Right lobe of liver (tissue), 6 donors: ENCODE measurements at places on chromosomes 3 and 15.
A peak's percentile ranks its signal among the peaks of the same experiment; 100 is the strongest.

DNA sequence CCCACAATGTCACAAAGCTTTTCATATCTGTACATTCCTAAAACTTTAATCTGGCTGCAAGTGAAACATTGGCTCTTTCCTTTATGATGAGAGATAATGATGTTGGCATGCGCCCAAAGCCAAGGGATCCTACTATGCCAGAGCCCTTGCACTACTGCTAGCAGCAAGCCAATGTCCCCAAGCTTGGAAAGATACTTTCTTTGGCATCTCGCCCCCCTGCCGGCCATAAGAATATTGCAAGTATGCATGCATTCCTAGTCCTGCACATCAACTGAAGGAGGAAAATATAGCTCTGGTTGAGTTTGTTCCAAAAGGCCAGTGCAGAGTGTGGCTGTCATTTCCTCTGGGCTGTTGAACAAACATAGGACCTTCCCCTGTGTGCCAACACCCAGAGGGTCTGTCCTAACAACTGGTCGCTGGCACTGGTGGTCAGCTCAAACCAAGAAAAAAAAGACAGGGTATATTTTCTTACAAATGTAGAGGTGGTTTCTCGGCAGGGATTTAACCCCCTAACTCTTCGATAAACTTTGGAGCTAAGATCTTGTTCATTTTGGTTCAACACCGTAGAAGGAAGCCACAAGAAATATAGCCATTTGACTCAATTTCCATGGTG lies 120.9 kb upstream of the ZBED2 start:
- no peaks in the 10 kb centered on the region for H3K27me3 ChIP-seq
- no peak overlapping the region for H3K27ac ChIP-seq
- no peaks in the 10 kb centered on the region for H3K4me1 ChIP-seq
- DNase-seq = peak; percentile 59
- H3K36me3 ChIP-seq = no peaks in the 10 kb centered on the region
- no peak overlapping the region for H3K4me3 ChIP-seq

DNA sequence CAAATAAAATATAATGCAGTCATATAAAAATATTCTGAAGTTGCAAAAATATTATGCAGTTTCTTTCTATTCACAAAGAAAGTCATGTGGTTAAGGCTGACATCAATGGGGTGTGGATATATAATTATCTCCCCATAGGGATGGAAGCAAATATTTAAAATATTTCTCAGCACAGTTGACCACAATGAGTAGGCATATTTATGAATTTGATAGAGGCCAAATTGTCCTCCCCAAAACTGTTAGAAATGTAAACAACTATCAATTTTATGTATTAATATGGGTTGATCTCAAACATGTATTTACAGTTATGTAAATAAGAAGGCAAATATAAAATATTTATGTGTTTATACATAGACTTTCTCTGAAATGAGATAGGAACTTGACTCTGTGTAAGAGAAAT lies 246.0 kb upstream of the CBLB start:
- no peak overlapping the region for H3K27ac ChIP-seq
- no peaks in the 10 kb centered on the region for H3K4me1 ChIP-seq
- no peak for DNase-seq
- no peak overlapping the region for H3K4me3 ChIP-seq
- no peaks in the 10 kb centered on the region for H3K36me3 ChIP-seq

- H3K27ac ChIP-seq = no peak overlapping the region
- no peaks in the 10 kb centered on the region for H3K36me3 ChIP-seq
- H3K4me1 ChIP-seq = no peaks in the 10 kb centered on the region
Measured at GRCh38 chr15:98403569-98403968, 244.8 kb upstream of the IGF1R start.

GRCh38 chr15:62782071-62782841 lies 260.3 kb upstream of the TPM1 start:
- no peaks in the 10 kb centered on the region for H3K27me3 ChIP-seq
- peak; percentile 53 for DNase-seq

- H3K36me3 ChIP-seq = no peaks in the 10 kb centered on the region
- H3K27me3 ChIP-seq = no peaks in the 10 kb centered on the region
- no peak overlapping the region for H3K27ac ChIP-seq
- H3K4me1 ChIP-seq = no peaks in the 10 kb centered on the region
- DNase-seq = no peak
- no peak overlapping the region for H3K4me3 ChIP-seq
Measured at GRCh38 chr3:99825004-99825640, 7.5 kb downstream of the CMSS1 start.

DNA sequence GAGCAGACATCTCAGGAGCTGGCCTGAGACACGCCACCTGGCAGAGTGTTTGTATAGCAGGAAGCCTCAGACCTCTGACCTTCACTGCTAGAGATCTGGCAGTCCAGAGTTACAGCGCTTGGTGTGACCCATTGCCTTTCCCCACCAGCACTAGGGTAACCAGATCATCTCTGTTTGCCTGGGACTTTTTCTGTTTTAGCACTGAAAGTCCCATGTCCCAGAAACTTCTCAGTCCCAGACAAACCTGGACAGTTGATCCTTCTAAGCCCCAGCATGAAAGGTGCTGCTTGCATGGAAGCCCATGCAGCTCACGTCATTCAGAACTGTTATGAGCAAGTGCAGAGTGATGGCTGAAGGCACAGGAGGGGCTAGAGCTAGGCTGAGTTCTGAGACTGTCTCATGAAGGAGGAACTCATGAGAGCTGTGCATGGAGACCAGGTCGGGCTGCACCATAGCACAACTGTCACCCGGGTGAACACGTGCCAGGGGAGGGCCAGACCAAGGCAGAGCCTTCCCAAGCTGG lies 18.2 kb upstream of the AHSG start:
- no peaks in the 10 kb centered on the region for H3K36me3 ChIP-seq
- H3K4me3 ChIP-seq = no peak overlapping the region
- peak; percentile 80 for DNase-seq
- H3K27ac ChIP-seq = peak overlapping the region; percentile 62
- H3K4me1 ChIP-seq = peaks cover 3% of the 10 kb centered on the region

DNA sequence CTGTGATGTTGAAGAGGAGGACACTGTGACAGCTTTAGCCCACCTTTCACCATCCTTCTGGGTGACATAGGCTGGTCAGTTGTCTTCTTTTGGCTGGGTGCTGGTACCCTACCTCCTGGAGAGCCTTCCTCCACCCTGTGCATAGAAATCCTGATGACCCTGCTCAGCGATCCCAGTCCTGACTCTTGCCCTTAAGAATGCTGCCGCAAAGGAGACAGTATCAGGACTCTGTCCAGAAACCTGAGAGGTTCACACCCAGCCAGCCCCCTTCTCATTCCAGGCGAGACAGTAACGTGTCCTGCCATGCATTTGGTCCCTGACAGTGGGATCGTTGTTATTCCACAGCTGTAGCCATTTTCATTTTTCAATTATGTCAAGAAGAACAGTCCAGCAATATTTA lies 312.8 kb upstream of the CHRM5 start:
- no peaks in the 10 kb centered on the region for H3K4me1 ChIP-seq
- no peaks in the 10 kb centered on the region for H3K27me3 ChIP-seq
- H3K4me3 ChIP-seq = no peak overlapping the region
- no peak overlapping the region for H3K27ac ChIP-seq
- no peak for DNase-seq
- no peaks in the 10 kb centered on the region for H3K36me3 ChIP-seq

GRCh38 chr15:32838338-32838737 lies 120.5 kb downstream of the GREM1 start:
- no peak for DNase-seq
- no peak overlapping the region for H3K27ac ChIP-seq
- H3K36me3 ChIP-seq = no peaks in the 10 kb centered on the region
- H3K27me3 ChIP-seq = no peaks in the 10 kb centered on the region
- no peaks in the 10 kb centered on the region for H3K4me1 ChIP-seq
- H3K4me3 ChIP-seq = no peak overlapping the region

DNA sequence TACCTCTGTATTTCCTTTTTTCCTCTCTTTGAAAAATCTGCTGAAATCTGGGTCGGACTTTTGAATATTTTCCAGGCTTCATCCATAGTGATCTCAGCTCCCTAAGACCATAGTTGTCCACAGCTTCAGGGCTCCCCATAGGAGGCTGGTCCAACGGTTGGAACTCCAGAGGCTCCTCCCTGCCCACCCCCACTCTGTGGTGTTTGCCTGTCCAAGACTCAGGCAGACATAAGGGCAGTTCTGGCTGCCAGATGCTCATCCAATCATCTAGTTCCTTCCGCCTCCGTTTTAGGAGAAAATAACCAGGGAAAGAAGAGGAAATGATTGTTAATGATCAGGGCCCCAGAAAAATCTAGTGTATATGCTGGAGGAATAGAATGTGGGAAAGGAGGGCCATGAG lies 27.9 kb upstream of the PRTG start:
- H3K4me1 ChIP-seq = no peaks in the 10 kb centered on the region
- DNase-seq = no peak
- H3K4me3 ChIP-seq = no peak overlapping the region
- no peaks in the 10 kb centered on the region for H3K36me3 ChIP-seq
- H3K27me3 ChIP-seq = no peaks in the 10 kb centered on the region
- H3K27ac ChIP-seq = no peak overlapping the region

DNA sequence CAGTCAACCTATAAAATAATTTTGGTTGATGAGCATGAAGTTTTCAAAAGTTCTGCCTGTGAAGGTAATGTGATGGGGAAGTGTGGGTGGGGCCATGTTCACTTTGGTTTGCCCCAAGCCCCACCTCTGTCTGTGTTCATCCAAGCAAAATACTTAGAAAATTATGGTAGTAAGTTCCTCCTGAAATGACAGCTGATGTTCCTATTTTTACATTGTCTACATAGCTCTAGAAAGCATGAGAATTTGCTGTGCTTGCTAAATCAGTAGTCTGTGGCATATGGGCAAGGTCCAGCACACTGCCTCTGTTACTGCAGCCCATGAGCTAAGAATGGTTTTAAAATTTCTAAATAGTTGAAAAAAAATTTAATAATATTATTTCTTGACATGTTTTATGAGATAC lies 21.9 kb upstream of the CP start:
- H3K4me3 ChIP-seq = no peak overlapping the region
- peak overlapping the region; percentile 51 for H3K27ac ChIP-seq
- no peaks in the 10 kb centered on the region for H3K36me3 ChIP-seq
- no peaks in the 10 kb centered on the region for H3K27me3 ChIP-seq
- peaks cover 35% of the 10 kb centered on the region for H3K4me1 ChIP-seq

DNA sequence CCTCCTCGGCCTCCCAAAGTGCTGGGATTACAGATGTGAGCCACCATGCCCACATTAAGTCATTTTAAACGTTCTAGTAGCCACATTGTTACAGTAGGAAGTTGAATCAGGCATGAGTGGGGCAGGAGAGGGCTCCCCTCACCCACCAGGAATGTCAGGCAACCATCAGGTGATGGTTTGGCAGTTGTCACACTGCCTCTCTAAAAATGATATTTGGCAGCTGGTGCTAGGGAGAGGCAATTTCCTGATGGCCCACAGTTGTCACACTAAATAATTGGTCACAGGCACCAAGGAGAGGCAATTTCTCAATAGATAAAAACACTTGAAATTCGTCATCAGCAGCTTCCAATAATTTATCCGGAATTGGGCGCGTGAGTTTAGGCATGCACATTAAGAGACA lies 79.2 kb upstream of the ABHD2 start:
- no peaks in the 10 kb centered on the region for H3K27me3 ChIP-seq
- no peaks in the 10 kb centered on the region for H3K36me3 ChIP-seq
- no peak overlapping the region for H3K4me3 ChIP-seq
- H3K27ac ChIP-seq = no peak overlapping the region
- H3K4me1 ChIP-seq = no peaks in the 10 kb centered on the region

DNA sequence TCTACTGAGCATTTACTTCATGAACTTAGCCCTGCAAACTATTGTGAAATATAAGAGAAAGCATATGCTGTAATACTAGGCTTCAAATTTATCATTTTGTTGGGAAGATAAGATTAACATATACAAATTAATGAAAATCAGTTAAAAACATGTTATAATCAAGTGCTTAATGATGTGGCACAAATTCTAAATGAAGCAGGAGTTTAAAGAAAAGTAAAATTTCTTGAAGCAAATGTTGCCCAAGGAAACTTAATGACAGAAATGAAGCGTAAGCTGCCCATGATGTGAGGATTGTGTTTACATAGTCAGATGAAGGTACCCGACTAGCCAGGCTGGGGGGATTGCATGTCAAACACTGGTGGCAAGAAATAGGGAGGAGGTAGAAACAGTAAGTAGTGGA lies 103.1 kb upstream of the GAP43 start:
- H3K4me1 ChIP-seq = no peaks in the 10 kb centered on the region
- H3K27me3 ChIP-seq = no peaks in the 10 kb centered on the region
- no peak overlapping the region for H3K4me3 ChIP-seq
- H3K36me3 ChIP-seq = no peaks in the 10 kb centered on the region

DNA sequence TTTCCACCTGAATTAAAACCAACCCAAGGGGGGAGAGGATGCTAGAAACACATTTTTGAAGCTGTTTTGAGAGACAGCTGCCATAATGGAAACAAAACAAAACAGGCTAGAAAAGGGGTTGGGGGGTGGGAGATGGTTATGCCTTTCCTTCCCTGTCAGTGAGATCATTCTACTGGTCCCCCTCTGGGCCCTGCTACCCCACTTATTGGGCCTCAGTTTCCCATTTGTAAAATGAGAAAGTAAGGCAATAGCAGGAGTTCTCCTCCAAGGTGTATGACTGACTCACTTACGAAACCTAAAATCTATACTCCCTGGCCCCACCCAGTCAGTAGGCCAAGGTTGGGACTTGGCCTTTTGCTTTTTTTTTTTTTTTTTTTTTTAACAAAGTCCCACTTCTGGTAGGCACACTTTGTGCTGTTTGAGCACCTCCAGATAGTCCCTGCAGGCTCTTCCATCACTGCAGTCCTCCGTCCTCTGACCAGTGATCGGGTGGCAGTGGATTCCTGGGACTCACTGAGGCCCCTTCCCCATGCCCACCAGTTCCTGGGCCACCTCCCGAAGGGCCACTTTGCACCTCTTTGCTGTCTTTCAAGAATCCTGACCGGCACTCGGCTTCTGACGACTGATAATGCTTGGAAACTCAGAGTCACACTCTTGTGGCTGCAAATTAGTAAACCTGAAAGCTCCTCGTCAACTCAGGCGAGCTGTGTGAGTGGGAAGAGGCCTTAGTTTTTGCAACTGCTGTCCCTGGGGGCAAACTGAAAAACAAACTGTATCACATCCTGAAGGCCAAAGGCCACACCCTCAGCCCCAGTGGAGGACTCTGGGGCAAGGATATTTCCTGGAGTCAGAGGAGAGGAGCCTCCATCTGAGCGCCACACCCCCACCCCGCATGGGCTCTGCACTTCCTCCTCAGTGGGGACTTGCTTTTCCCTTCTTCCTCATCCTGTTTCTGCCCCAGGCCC lies 6.7 kb upstream of the PSTPIP1 start:
- H3K4me3 ChIP-seq = no peak overlapping the region
- H3K27ac ChIP-seq = no peak overlapping the region
- H3K4me1 ChIP-seq = no peaks in the 10 kb centered on the region
